CD4-positive, alpha-beta T cell treated with Interleukin-2 at 100 ng/mL for 4 hours (primary cell): ENCODE measurements at places on chromosomes 7 and 10.
A peak's percentile ranks its signal among the peaks of the same experiment; 100 is the strongest.

DNA sequence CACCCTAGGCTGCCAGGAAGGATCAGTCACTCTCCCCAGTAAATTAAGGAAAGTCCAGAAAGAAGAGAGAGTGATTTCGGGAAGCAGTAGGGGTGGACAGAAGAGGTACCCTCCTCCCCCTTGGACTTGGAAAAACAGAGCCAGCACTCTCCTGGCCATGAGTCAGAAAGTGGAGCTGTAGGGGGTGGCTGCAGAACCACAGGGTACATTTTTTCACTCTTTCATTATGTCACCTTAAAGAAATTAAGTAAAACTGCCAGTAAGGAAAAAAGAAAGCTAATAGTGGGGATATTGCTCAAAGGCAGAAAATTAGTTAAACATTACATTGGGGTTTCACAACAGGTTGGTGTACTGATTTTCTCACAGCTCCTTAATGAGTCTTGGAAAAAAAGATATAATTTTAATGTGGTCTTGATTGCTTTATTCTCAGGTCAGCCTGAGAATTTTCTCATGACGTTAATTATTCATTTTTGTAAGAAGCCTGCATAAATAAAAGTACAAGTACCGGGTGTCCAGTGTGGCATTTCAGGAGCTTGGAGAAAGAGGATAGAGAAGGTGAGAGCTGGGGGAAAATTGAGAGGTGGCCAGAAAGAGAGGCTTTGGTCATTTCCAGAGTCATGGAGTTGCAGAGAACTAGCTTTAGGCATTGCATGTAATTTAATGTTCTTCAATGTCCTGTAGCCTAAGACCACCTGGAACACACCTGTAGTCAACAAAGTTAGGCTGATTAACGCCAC lies 23.2 kb upstream of the AOAH start:
- no peak for DNase-seq

- DNase-seq: peak; percentile 19
Observed at GRCh38 chr10:73263693-73264347, 11.4 kb upstream of the MRPS16 start.

DNA sequence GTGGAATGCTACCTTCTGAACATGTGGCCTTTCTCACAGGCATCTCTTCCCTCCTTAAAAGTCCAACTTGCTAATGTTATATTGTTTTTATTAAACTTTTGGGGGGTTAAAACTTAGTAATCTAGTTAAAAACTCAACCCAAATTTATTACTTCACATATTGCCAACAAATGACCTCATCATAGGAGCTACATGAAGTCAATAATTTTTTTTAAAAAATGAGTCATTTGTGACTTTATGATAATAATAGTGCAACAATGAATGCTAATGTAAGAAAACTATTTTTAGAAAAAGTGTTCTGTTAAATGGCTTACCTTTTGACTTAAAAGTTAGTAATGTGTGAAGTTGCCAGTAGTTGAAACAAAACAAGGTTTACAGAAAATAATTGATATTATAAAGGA lies 325.9 kb upstream of the FZD1 start:
- no peak for DNase-seq

DNA sequence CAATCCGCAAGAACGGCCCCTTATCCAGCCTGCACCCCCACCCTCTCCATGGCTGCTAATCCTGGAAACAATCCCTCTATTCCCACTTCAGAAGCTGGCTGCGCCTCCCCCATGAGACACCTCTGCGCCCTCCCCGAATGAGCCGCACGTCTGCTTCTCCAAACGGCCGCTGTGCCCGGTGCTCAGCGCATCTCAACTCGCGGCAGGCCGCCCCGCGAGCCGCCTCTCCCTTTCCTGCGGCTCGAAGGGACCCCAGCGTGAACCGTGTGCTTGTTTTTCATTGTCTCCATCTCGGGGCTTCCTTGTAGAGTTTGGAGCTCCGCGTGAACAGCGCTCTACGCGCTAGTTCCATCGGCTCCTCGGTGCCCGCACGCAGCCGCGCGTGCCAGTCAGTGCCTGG lies 20.8 kb upstream of the FXYD4 start:
- DNase-seq: no peak

- no peak for DNase-seq
Observed at GRCh38 chr10:1403508-1404322, 333.6 kb downstream of the ADARB2 start.

DNA sequence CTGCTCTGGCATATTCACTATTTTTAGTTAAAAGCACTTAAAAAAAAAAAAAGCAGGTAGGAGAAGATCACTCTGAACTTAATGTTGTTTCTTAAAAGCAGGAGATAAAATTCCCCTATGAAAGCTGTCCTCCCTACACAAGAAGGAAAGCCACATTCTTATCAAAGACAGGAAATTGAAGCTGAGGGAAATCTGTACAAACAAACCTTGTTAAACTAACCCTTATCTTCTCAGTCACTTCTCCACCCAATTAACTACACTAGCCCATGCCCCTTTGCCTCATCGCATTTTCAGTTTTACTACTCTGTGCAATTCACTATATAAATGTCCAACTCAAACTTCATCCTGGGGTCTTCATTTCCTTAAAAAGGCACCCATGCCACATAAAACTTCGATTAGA lies 2.7 kb upstream of the CDCA7L start:
- no peak for DNase-seq

- no peak for DNase-seq
Observed at GRCh38 chr10:117164592-117165537, 26.8 kb upstream of the VAX1 start.

GRCh38 chr10:132132421-132132841 lies 54.3 kb upstream of the DPYSL4 start:
- DNase-seq: no peak

GRCh38 chr10:49184642-49185111 lies 3.5 kb downstream of the TMEM273 start:
- no peak for DNase-seq

GRCh38 chr7:41121228-41121627 lies 581.7 kb downstream of the INHBA start:
- DNase-seq: no peak

DNA sequence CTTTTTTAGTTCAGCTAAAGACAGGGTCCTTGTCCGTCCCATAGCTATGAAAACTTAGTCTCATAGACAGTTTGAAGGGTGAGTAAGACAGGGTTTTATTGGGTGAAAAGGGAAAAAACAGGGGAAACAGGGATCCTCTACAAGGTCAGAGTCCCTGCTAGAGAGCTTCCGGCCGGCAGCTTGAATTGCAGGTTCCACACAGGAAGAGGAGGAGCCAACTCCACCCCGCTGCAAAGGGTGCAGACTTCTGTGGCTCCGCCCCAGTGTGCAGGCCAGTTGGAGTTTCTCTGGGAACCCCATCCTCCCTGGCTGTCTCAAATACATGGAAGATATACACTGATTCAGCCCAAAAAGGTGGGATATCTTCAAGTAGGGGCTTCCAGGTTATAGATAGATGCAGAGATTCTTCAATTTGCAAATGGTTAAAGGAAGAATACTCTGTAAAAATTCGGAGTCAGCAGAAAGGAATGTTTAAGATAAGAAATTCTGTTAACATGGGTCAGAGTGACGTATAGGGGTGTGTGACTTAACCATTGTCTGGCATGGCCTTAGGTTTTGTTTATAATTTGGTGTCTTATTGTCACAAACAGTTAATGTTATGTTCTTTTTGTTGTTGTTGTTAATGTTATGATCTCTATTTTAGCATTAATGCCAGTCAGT lies 34.6 kb upstream of the HECW1 start:
- no peak for DNase-seq

DNA sequence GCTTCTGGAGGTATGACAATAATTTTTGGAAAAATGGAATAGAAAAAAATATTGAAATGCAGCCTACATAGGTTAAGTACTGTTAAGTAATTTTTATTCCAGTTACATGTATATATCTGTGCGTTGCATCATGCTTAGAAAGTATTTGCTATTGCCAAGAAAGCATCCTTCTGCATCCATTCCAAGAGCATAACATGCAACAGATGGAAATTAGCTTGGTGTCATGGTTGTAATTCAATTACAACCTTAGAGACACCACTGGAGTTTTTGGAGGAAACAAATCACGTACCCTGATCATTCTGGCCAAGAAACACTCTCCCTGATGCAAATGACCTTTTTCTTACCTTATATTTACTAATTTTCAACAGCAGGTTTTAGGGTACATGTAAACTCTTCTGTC lies 1.7 kb downstream of the AKR1B1 start:
- no peak for DNase-seq

- DNase-seq: no peak
Observed at GRCh38 chr7:92279396-92280031, 33.7 kb downstream of the ANKIB1 start.

DNA sequence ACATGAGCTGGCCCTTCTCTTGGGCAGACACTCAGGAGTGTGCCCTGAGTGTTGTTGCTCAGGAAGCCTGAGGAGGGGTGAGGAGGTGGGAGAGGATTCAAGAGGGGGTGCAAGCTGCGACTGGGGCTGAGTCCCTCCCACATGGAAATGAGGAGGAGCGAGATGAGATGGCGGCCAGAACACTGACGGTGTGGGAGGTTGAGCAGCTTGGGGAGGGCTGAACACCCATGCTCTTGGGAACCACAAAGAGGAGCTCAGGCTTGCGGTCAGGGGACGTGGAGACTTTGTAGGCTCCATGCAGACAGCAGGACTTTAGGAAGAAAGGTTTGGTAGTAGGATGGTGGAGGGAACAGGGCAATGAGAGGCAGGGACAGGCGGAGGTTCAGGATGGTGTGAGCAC lies 163.2 kb upstream of the SHH start:
- no peak for DNase-seq

DNA sequence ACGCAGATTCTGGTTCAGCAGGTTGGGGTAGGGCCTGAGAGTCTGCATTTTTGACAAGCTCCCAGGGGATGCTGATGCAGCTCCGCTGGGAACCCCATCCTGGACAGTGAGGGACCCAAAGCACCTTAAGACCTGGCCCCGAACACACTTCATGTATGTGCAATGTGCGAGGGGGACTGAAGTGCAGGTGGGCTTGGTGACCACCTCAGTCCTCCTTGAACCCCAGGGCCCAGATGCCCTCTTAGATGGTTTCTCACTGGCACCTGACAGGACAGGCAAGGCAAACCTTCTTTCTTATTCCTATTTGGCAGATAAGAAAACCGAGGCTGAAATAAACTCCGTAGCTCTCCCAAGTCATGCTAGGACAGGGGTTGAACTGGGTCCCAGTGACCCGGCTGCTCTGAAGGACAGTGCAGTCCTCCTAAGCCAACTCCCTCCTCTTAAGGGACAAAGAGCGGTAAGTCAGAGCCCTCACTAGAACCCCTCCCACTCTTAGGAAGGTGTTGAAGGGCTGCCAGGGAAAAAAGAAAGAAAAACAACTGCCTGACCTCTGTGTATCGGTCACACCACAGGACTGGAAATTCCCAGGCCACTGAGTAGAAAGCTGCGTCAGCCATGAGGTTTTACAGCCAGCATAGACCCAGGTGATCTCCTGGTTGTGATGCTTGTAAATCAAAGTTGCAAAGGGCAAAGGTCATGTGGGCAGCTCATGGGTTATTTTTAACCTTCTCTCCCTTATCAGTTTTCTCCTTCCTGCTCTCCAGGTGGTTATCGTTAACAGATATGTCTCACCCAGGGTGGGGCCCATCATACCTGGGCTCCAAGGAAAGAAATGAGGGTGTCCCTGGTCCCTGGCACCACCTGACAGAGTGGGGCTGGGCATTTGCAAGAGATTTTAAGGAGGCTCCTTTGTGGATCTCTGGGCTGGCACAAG lies 90.9 kb upstream of the SMNDC1 start:
- DNase-seq: peak; percentile 29

DNA sequence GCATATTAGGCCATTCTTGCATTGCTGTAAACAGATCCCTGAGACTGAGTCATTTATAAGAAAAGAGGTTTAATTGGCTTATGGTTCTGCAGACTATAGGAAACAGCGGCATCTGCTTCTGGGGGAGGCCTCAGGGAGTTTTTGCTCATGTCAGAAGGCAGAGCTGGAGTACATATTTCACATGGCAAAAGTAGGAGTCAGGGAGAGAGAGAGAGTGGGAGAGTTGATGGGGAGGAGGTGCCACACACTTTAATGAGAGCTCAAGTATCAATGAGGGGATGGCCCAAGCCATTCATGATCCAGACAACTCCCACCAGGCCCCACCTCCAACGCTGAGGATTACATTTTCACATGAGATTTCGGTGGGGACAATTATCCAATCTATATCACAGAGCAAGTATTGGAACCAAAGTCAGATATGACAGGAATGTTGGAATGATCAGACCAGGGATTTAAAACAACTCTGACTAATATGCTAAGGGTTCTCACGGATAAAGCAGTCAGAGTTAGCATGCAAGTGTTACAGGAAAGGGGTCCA lies 795.3 kb upstream of the CELF2 start:
- DNase-seq: no peak

DNA sequence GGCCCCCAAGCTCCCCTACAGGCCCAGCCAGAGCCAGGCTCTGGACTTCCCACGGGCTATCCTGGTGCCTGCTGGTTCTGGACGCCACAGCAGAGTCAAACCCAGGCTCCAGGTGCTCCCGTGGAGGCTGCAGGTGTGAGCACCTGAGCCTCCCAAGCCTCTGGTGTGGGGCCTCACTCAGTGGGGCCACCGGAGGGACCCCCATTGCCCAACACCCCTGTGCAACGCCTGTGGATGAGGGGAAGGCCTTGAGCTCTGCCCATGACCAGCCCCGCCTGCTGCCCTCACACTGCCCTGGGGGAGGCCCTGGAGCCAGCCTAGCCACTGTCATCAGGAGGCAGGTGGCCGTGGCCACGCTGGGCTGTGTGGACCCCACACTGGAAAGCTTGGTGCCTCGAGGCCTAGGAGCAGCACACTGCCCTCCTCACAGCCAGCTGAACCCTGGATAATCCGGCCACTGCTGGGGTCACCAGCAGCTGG lies 229.3 kb downstream of the MAD1L1 start:
- no peak for DNase-seq

DNA sequence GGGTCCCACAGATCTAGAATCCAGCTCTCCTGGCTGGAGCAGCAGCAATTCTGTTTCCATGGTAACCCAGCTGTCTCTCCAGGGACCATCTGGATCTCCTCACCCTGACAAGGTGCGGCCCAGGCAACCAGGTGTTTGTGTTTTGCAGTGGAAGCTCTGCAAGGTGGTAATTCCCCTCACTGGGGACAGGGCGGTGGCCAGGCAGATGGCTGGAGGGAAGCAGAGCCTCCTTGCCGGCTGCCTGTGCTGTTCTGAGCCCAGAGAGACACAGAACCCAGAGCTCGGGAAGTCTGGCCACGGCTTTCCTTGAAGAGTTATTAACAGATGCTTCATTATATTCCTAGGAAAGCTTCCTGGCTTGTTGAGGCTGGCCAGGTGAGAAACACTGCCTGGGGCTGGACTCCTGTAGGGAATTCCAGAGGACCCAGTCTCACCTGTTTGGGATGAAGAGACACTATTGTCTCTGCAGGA lies 118.2 kb upstream of the PPIF start:
- no peak for DNase-seq

DNA sequence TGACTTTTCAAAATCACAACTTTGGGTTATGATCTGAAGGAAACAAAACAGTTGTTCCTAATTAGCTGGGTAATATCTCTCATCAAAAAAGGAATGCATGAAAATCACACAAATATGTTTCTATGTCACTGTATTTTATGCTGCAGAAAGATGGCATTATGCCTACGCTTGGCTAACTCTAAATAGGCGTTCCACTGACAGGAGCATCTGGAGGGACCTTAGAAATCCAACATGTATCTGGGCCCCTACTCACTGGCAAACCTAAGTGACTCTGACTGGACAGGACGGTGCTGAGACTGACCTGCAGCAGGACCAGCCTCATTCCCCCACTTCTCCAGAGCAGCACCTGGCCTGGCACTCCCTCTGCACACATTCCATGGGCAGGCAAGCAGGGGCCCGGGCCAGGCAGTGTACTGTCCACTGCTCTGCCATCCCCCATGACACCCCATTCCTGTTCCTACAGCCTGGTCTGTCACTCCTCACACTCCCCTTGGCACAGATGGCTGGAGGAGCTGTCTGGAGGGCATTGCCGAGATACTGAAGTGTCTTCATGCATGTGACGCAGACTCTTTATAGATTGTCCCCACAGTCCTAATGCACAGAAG lies 2.6 kb upstream of the MYL7 start:
- no peak for DNase-seq
